ENCODE measurements at places on chromosomes 6 and 20. TPM values are rescaled to one million over a fixed set of nuclear protein-coding genes. Genes with fewer than 3 reads are reported as not detected.

The OLIG3 gene
- total RNA-seq = 1.2 TPM

GRCh38 chr6:132800656-132801055 is 2.2 kb upstream of the SLC18B1 start:
- DNase-seq = no peak

- no peak for DNase-seq
Measured at GRCh38 chr6:24147511-24148153, 21.6 kb downstream of the NRSN1 start.

GRCh38 chr6:151690768-151691562 is 116.5 kb upstream of the ESR1 start:
- DNase-seq = no peak

GRCh38 chr20:9978397-9979004 is 56.3 kb upstream of the ANKEF1 start:
- peak; percentile 81 for DNase-seq

The CLPSL1 gene
- not detected for total RNA-seq

DNA sequence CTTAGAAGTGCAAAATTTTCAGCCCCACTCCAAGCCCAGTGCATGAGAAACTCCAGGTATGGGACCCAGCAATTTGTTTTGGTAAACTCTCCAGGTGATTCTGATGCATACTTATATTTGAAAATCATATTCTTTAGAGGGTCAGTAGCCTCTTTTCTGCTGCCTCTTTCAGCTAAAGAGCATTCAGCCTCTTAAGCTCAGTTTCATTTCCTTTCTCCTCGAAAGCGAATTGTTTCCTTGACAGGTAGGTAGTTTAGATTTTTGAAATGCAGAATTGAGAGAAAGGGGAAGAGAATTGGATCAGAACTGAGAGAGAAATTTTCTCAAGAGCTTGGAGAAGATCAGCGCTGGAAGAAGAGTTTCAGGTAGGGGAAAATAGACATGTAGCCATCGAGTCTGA is 995.8 kb upstream of the FLRT3 start:
- no peak for DNase-seq

DNA sequence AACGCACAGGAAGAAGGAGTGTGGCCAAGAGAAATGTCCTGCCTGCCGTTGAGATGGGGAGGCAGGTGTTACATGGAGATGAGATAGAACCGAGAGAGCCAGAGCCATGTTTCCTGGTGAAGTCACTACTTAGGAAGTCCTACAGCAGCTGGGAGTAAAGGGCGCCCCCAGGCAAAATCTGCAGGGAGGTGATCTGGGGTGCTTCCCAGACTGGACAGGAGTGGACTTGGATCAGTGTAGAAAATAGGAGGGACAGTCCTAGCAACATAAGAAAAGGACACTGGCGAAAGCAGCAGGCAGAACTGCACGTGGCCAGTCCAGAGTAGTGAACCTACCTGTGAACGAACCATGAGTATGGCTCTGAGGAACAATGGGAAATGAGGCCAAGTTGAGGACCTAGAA is 85.3 kb downstream of the CD164 start:
- DNase-seq = no peak

GRCh38 chr20:44518248-44518647 is 3.6 kb downstream of the SERINC3 start:
- no peak for DNase-seq

The PTGIS gene
- total RNA-seq = 9.7 TPM

The B3GAT2 gene
- 17.2 TPM for total RNA-seq

- DNase-seq = no peak
Measured at GRCh38 chr6:144335914-144336313, 50.8 kb downstream of the UTRN start.

DNA sequence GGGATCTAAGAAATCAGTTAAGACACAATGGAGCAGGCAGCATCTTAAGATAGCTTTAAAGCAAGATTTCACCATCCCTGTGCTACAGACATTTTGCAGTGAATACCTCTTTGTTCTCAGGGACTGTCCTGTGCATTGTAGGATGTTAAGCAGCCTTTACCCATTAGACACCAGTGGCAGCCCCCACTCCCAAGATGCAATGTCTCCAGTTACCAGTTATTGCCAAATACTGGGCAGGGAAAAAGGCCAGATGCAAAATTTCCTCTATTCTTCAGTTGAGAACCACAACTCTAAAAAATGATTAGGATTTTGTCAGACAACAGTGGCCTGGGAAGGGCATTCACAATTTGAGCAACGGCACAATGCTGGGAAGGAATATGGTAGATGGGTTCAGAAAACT is 6.1 kb downstream of the FBXO5 start:
- no peak for DNase-seq

The TRIM15 gene
- not detected for total RNA-seq

- no peak for DNase-seq
Measured at GRCh38 chr6:105024803-105025202, 67.9 kb downstream of the LIN28B start.

The FLOT1 gene
- total RNA-seq = 35.7 TPM

- no peak for DNase-seq
Measured at GRCh38 chr6:7535498-7535897, 6.0 kb upstream of the DSP start.

- no peak for DNase-seq
Measured at GRCh38 chr6:31945507-31946369, at the start of gene CFB. Gene CFB (plus strand): TSS chr6:31946095. CDS start chr6:31946222, 127 bp downstream.

The KIFC1 gene
- total RNA-seq = 12.3 TPM

DNA sequence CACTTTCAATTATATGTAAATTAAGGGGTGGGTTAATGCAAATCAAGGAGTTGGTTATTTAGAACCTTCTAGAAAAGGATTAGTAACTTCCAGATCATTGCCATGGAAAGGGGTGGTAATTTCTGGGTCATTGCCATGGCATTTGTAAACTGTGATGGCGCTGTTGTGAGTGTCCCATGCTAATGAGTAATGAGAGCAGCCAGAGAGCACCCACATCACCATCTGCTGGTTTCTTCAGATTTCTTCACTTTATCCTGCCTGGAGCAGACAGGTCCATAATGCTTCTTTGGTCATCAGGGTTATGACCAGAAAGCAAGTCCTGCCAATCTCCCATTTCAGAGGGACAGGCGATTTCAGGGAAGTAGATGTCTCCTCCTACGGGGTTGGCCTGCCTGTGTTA is 311.3 kb upstream of the CNR1 start:
- no peak for DNase-seq

DNA sequence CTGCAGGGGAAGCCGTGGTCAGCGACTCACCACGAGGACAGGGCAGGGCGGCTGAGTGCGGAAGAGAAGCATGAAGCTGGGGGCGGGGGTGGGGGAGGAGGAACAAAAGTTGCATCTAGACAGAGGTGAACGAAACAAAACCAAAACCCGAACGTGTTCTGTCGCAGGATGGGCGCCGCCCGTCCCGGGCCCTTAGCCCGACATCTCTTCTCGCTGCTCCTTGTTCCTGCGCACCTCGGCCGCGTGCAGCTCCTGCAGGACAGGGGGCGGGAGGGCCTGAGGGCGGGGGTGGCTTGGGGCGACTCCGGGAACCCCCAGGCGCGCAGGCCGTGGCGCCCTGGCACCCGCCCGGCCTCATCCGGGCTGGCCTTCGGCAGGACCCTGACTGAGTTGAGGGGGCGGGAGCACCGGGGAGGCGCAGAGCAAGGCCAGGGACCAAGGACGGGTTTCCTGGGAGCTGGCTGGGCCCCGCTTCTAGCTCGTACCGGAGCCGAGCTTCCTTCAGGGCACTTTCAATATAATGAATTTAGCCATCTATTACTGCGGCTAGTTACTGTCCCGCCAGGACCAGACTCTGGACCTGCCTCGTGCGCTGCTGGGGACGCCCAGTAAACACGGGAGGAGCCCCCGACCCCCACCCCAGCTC is 12.0 kb downstream of the STMN3 start:
- no peak for DNase-seq

GRCh38 chr6:3594201-3594600 is 137.4 kb upstream of the SLC22A23 start:
- DNase-seq = no peak

The SLC12A5 gene
- total RNA-seq = 26.0 TPM

- DNase-seq = no peak
Measured at GRCh38 chr6:38528196-38528965, 111.3 kb downstream of the BTBD9 start.

The SLC2A10 gene
- total RNA-seq = 8.0 TPM

The LHFPL5 gene
- total RNA-seq = 1.00 TPM

DNA sequence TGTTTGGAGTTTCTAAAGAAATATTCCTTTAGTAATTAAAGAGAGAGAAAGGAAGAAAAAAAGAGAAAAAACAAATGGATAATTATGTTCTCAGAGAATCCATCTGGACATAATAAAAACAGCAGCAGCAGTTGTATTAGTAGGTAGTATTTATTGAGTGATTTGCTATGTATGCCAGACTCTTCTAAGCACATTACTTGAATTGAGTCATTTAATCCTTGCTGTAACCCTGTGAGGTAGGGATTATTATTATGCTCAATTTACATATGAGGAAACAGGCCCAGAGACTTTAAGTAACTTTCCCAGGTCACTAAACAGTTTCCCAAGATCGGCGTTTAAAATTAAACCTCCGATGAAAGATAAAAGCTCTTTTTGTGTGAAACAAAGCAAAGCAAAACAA is 238.8 kb downstream of the TSHZ2 start:
- no peak for DNase-seq

The POU3F2 gene
- 27.4 TPM for total RNA-seq

DNA sequence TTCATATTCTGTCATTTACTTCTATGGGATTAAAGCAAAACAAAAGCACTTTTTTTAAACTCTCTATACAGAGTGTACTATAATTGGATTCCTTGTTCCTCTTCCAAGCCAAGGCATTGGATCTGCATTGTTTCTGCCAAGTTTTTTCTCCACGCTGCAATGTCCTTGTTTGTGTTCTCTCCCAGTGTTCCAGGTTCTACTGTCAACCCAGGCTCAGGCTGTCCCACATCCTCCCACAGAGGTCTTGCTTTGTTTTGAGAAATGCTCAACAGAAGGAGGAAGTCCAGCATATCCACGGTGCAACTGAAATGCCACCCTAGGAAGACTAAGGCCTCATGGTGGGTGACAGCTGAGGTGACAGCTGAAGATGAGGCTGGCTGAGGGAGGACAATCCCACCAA is 287.1 kb upstream of the PRDM1 start:
- peak; percentile 49 for DNase-seq

- peak; percentile 73 for DNase-seq
Measured at GRCh38 chr20:10090588-10091166, 55.9 kb downstream of the ANKEF1 start.

The GPLD1 gene
- 20.4 TPM for total RNA-seq

DNA sequence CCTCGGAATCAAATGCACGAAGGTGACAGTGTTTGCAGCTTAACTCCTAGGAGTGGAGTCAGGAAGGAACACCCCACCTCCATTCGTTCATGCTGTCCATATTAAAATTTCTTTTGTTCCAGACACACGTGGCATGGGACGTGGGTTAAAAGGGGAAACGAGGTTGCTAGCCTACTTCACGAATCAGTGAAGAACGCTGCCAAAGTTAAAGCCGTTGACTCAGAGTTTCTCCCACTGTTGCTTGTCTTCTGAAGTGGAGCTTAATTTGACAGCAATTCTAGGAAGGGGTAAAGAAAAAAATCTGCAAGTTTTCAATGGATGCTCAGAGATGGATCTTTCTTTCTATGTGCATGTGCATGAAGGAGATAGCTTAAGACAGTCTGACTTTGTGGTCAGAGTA is 499.1 kb downstream of the CD83 start:
- no peak for DNase-seq

The LY6G6F gene
- total RNA-seq = 0.36 TPM

DNA sequence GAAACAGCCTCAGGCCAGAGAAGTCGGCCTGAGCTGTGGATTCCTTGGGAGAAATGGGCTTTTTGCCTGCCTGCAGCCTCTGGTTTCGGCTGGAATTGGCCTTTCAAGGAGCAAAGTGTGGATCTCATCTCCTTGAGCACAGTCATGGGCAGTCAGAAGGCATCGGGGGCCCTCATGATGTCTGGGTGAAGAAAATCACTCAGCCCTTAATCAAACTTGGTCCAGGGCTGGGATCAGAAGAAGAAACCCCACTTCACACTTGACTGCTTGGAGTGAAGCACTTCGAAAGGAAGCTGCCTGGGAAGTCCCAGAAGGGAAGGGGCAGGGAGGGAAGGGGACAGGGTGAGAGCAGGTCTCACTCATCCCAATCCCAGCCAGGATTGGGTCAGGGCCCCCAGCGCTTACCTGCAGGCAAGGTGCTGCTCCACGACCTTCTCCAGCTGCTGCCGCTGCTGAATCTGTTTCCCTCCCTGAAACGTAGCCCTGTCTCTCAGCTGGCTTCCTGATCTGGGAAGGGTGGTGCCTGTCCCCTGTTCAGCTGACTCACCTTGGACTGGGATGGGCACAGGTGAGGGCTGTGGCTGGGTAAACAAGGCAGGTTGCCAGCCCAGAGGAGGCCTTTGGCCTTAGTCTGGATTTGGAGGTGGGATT is at the start of gene SDCBP2:
Gene SDCBP2, minus strand, starts transcription at position 460 of the 651 bp plus-strand sequence. CDS start 8,723 bp downstream, outside the sequence.
- no peak for DNase-seq

DNA sequence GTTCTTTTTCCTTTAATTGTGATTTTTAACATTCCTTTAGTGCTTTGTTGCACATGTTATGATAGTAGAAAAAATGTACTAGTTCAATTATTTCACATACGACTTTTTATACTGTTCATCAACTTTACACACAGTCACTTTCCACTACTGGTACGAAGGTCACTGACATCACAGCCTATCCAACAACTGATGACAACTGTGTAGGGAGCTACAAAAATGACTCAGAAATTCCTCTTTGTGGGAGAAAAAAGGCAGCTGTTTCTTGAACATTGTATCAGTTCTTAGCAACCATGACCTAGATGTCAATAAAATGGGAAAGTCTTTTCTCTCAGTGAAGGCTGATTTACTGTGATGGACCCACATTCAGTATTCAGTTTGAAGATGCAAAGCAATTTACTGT is 7.0 kb upstream of the ID4 start:
- no peak for DNase-seq

DNA sequence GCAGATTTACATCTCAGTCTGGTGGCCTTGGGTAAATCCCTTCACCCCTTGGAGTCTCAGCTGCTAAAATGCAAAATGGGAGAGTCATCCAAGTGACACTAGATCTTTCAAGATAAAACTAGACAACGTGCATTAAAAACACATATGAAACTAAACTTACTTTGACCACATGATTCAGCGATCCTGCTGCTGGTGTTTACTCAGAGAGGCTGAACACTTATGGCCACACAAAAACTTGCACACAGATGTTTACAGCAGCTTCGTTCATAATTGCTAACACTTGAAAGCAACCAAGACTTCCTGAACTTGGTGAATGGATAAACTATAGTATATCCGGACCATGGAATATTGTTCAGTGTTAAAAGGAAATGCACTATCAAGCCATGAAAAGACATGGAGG is 55.3 kb upstream of the GPR6 start:
- DNase-seq = no peak

DNA sequence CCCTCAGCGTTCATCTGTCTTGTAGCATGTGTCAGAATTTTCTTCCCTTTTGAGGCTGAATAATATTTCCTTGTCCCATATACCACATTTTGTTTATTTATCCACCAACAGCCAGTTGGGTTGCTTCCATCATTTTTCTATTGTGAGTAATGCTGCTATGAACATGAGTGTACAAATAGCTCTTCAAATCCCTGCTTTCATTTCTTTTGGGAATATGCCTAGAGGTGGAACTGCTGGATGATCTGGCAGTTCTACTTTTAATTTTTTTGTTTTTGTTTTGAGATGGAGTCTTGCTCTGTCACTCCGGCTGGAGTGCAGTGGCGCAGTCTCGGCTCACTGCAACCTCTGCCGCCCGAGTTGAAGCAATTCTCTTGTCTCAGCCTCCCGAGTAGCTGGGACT is 64.7 kb downstream of the SASH1 start:
- no peak for DNase-seq

The SEMG1 gene
- total RNA-seq = not detected

The IL20RA gene
- 0.36 TPM for total RNA-seq

- DNase-seq = no peak
Measured at GRCh38 chr6:167122041-167122826, 662 bp upstream of the CCR6 start.

All from cerebellum (tissue), 4 donors.